ENCODE measurements at places on chromosomes 1 and 21.

DNA sequence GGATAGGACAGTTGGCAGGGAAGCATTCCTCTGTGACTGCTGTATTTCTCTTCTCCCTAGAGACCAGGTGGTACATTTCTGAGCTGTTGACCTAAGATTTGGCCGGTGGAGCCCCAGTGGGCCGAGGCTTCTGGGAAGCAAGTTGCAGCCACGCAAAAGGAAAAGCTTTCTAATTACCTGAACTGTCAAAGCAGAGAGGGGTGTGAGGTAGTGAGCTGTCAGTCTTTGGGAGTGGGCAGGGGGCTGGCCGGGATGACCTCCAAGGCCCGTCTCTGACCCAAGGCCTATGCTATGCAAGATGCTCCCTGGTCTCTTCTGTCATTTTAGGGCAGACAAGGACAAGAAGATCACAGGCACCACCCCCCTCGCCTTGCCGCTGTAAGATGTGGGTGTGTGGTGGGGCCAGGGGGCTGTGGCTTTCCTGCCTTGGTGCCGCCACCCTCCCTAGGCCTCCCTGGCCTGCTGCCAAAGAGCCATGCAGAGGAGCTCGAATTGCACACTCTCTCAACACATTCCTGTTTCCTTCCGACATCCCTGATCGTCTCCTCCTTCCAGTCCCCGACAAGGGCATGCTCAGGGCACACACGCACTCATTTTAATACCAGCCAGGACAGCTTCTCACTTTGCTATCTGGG lies 7.7 kb downstream of the PADI1 start:
- peak; percentile 37 for DNase-seq

DNA sequence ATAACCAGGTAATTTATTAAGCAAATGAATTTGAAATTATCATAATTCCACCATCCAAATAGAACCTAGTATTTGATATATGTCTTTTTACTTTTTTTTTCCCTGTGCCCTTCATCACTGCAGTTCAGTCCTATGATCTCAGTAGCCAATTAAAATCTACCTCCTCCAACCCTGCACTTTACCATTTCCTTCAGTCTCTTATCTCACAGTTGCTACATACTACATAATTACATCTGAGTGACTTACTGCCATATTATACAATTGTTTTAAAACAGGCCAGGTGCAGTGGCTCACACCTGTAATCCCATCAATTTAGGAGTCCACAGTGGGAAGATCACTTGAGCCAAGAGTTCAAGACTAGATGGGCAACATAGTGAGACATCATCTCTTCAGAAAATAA lies 73.2 kb downstream of the PRKACB start:
- DNase-seq: no peak

- no peak for DNase-seq
Observed at GRCh38 chr1:19336543-19336942, 24.4 kb downstream of the SLC66A1 start.

DNA sequence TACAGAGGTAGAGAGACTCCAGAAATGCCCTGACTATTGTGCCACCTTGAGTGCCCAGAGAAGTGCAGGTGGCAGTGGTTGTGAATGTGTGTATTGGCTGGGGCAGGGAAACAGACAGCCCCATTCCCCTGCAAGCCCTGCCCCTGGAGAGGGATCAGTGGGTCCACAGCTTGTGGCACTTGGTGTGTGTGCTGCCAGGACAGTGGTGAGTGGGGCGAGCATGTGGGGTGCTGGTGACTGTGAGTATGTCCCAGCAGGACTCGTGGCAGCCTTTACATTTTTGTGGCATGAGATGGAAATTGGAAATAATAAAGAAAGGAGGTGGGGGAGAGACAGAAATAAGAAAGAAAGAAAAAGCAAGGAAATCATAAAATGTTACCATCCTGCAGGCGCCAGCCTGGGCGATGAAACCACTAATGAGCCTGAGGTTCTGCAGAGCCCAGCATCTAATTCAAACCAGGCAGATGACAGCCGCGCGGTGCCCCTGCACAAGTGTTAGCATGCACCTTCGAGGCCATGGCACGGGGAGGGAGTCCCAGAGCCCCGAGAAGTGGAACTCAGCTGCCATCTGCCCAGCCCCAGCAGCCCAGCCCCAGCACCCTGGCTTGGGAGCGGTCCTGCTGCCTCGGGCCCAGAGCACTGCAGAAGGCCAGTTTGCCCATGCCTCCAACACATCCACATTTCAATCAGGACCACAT lies 49.1 kb upstream of the ZBTB40 start:
- no peak for DNase-seq

DNA sequence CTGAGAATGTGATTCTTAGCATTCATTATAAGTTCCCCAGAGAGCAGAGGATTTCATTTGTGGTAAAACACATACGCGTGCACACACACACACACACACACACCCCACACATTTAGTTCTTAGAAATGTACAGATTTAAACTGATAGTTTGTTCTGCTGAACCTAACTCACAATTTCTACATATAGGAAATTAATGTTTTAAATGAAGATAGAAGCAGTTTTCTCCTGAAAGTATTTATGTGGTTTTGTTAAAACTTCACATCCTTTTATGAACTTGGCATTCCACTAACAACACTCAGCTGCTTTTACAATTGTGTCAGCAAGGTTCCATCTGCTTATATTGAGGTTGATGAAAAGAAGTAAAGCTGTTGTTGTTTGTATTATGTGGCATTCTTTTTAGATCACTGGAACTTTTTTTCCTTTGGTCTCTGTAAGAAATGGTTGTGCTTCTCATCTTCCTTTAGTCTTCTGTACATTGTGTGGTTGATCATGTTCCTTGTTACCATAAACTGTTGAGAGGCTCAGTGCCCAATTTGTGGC lies 41.6 kb downstream of the AK4 start:
- DNase-seq: no peak

- peak; percentile 46 for DNase-seq
Observed at GRCh38 chr1:67735806-67736627, 51.0 kb downstream of the GADD45A start.

DNA sequence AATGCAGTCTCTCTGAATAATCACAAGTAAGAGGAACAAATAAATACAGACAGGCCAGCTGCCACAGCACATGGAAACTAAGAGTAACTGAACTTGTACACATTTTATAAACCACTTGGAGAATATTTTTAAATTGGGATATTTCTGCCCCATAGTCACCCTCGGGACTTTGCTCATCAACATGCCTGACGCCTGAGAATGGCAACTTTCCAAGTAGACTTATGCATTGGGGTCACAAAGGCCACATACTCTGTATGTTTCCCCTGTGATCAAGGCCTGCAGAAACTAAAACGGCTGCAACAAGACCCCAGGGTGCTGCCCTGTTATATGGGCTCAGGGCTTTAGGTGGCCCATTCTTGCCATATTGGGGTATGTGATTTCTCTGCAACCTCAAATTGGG lies 38.3 kb upstream of the GJA5 start:
- DNase-seq: no peak

DNA sequence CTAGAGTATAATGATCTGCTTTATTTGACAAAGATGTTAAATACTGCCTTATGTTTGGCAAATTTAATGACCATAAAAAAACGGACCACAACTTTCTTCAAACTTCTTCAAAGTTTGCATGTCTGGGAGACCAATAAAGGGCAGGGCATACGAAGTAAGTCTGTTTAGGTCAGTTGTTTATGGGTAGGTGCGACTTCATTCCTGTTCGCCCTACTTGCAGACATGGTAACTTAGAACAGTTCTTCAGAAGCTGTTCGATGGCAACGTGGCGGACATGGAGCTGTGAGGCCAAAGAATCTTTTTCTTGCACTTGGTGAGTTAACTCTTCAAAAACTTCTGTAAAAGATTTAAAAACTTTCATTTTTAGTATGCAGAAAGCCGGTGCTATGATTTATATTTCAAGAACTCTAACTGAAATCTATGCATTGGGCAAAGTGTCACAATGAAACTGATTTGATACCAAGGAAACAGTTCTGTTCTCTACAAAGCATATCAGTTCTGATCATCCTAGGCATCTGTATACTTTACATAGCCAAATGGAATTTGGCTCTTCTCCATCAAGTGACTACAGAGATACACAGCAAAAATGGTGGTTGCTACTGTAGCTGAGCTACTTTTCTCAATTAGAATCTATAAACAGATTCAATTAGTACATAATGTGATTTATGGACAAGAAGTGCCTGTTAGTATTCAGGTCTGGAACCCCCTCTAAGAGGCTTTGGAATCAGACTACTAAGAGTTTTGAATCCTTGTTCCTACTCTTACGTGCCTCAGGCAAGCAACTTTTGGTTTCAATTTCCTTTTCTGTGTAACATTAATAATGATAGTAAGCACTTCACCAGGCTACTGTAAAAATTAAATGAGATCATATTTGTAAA lies 25.7 kb downstream of the C21orf91 start:
- DNase-seq: no peak

DNA sequence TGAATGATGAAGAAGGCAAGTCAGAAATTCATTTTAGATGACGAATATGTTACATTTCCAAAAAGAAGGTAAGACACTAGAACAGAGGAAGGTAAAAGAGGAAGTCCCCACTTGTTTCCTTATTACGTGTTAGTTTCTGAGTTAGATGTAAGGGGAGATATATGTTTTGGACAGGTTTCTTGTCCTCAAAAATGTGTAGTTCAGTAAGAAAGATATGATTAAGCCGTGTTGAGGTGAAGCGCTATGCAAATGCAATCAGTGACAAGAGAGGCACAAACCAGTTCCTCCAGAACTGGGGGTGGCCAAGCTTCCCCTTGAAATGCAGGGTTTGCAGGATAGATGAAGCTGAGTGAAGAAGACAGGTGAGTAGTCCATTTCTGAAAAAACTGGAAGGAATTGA lies 293.3 kb upstream of the RUNX1 start:
- no peak for DNase-seq

- peak; percentile 48 for DNase-seq
Observed at GRCh38 chr1:10057343-10057742, 24.6 kb downstream of the UBE4B start.

- no peak for DNase-seq
Observed at GRCh38 chr1:40029608-40030007, 10.9 kb upstream of the CAP1 start.

- DNase-seq: no peak
Observed at GRCh38 chr1:222955964-222956363, 141.1 kb downstream of the DISP1 start.

- no peak for DNase-seq
Observed at GRCh38 chr21:24112020-24112419, 1495.3 kb downstream of the MRPL39 start.

GRCh38 chr1:61825393-61825792 lies 83.1 kb downstream of the PATJ start:
- DNase-seq: no peak

DNA sequence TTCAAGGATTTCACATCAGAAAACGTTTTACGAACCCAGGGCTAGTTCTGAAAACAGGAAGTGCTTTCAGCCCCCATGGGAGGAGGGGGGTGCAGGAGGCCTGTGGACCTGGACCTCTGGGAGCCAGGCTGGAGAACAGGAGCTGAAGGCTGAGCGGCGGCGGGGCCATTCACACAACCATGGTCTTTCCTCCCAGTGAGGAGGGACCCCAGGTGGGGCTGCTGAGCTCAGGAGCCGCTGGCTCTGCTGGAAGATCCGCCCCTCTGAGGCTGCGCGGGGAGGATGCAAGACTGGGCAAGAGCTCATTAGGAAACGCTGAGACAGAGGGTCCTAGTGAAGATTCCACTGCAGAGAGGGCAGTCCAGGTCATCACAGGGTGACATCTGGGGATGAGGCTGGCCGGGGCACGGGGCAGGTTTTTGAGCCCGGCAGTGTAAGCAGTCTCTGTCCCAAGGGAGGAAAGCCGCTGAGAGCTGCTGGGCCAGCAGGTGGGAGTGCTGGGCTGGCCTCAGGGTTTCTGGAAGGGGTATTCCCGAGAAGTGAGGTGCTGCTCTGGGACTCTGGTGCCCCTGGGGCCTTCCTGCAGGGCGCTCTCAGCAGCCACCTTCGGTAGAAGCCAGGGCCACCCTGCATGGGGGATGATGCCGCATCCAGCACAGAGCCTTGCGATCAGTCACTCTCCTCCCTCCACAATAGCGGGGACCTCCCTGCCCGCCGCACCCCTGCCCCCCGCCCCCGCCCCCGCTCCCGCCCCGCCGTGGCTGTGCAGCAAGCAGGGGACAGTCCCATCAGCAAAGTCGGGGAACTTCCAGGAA lies 7.5 kb downstream of the MX2 start:
- DNase-seq: no peak

DNA sequence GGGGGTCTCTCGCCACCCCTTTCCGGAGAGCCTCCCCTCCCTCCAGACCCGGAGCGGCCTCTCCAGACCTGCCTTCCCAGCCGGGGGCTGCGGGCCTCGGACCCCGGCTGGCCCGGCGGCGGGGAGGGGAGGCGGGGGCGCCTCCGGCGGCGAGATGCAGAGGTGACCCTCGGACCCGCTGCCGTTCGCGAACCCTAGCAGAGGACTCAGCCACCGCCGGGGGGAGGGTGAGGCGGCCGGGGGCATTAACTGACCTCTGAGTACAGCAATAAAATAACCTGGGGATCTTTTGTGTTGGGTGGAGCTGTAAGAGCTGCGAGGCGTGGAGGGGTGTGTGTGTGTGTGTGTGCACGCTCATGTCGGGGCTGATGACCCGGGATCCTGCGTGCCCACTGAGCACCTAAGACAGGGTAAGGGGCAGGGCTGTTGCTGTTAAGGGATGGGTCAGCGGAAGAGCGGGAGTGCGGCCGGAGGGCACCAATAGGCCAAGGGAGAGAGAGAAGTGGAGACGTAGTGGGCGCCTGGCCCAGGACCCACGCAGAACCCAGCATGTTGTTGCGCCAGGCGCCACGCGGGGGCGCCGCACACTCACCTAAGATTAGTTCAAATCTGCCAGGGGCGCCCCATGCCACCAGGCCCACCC lies 6.3 kb downstream of the HAPLN2 start:
- peak; percentile 66 for DNase-seq

- DNase-seq: no peak
Observed at GRCh38 chr1:60952612-60953111, 129.7 kb upstream of the NFIA start.

GRCh38 chr1:171819946-171820345 lies 21.4 kb upstream of the DNM3 start:
- peak; percentile 71 for DNase-seq

- DNase-seq: no peak
Observed at GRCh38 chr1:84286071-84286470, 15.4 kb upstream of the SAMD13 start.

GRCh38 chr21:17602874-17603273 lies 9.8 kb downstream of the BTG3 start:
- DNase-seq: no peak

DNA sequence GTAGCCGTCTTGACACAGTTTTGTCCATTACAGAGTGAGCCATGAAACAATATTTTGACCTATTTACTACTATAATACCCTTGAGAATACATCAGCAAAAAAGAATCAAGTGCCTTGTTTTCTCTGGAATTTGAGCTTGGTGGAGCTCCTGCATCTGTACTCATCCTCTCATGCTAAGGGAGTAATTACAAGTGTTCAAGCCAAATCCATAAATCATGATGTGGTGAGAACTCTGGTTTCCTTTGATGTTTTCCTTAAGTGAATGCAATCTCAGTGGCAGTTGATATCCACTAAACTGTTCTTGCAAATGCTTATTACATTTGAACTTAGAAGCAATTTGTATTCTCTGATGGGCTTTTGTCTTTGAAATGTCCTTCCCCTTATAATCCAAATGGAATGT lies 824.6 kb upstream of the TMPRSS15 start:
- DNase-seq: no peak
